Gastrocnemius medialis (tissue), 4 donors: ENCODE measurements at places on chromosomes 7 and 10. TPM values are rescaled to one million over a fixed set of nuclear protein-coding genes. Genes with fewer than 3 reads are reported as not detected.

DNA sequence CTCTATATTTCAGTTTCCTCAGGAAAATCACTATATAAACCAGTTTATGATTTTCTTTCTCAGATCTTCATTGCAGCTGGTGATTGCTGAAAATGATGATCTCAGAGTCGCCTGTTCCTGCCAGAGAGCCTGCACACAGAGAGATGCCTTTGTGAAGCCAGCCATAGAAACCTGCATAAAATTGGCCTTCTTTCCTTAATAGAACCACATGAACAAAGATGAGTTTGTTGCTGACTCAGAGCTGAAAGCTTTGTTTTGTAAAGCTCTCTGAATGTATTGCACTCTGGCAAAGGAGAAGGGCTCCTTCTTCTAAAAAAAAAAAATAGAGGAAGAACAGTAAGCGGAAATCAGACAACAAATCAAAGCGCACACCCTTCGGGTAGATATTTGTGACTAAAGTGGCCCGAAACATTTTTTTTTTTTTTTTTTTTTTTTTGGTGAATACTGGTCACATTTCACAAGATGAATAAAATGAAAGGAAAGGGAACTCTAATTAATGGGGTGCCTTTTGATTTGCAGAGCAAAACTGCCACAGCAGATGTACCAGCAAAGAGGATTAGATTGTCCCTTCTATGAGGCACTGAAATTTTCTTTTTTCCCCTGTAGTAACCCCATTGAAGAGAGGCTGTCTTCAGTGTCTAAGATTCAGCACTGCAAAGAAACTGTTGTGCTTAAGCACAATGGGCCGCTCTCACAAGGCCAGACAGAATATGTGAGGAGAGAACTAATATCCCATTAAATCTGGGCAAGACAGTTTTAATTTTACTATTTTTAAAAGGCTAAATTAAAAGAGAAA is 75.1 kb upstream of the PTPRZ1 start:
- H3K4me1 ChIP-seq, result no peaks in the 10 kb centered on the region
- no peaks in the 10 kb centered on the region for H3K36me3 ChIP-seq
- no peaks in the 10 kb centered on the region for H3K27me3 ChIP-seq
- no peak for DNase-seq

DNA sequence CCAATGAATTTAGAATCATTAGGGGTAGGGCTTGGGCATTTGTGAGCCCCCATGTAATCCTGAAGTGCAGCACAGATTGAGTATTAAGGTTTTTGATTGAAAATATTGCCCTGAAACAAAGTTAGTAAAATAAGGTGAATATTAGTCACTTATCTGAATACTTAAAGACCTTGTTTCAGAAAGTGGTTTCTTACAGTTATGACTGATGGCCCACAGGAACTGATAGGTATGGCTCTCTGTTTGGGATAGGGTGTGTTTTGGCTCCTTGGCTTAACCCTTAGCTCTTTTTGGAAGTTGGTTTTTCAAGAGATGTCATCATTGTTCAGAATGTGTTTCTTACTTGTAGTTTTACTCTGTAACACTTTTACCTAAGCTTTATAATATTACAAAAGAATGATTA is 34.8 kb downstream of the MDFIC start:
- no peaks in the 10 kb centered on the region for H3K4me1 ChIP-seq
- H3K27me3 ChIP-seq, result no peaks in the 10 kb centered on the region
- no peak overlapping the region for H3K27ac ChIP-seq
- no peak for DNase-seq

- no peaks in the 10 kb centered on the region for H3K27me3 ChIP-seq
- no peak overlapping the region for H3K27ac ChIP-seq
- peaks cover 6% of the 10 kb centered on the region for H3K4me1 ChIP-seq
- DNase-seq, result no peak
Measured at GRCh38 chr7:133742709-133743538, 384.2 kb upstream of the LRGUK start.

The PTPRZ1 gene
- not detected for total RNA-seq

DNA sequence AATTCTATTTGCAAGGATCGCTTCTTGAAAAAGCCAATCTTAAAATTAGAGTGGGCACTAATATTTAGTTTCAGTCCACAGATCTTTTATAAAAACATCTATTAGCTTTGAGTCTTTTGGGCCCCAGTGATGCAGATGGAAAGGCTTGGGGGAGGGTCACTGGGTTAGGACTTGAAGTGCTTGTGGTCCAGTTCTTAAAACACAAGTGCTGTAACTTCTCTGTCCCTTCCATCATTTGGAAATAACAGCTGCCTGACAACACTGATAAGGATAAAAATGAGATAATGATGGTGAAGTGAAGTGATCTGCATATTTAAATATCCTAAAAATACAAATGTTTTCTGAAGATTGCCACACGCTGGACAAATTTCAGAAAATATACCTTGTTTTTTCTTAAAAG is 37.1 kb upstream of the ZRANB1 start:
- no peak overlapping the region for H3K27ac ChIP-seq
- no peak for DNase-seq
- no peak overlapping the region for H3K4me3 ChIP-seq
- H3K36me3 ChIP-seq, result no peaks in the 10 kb centered on the region
- H3K4me1 ChIP-seq, result no peaks in the 10 kb centered on the region

The FKBP6 gene
- not detected for total RNA-seq

- peaks cover 61% of the 10 kb centered on the region for H3K4me1 ChIP-seq
- no peaks in the 10 kb centered on the region for H3K27me3 ChIP-seq
Measured at GRCh38 chr10:132627666-132628531, 90.3 kb downstream of the INPP5A start.

DNA sequence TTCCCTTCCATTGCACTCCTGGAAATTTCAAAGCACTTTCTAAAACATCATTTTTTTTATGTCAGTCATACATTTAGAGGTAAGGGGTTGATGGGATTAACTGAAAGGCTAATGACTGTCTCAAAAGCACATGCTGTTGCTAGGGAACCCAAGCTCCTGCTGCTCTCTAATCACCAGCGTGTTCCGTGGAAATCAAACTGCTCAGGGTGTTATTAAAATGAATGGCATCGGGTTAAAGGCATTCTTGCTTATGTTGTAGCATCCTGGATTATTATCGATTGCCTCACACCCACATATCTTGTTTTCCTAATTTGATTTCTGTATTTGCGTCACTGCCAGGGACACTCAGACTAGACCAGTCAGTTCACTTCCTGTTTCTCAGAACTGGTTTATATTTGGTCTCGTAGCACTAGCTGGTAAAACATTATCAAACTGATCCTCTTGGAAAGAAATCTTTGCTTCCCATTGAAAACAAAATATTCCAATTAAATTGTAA is 216.5 kb upstream of the MKLN1 start:
- no peaks in the 10 kb centered on the region for H3K27me3 ChIP-seq
- peaks cover 16% of the 10 kb centered on the region for H3K4me1 ChIP-seq
- H3K4me3 ChIP-seq, result peak overlapping the region; percentile 96
- H3K36me3 ChIP-seq, result no peaks in the 10 kb centered on the region

DNA sequence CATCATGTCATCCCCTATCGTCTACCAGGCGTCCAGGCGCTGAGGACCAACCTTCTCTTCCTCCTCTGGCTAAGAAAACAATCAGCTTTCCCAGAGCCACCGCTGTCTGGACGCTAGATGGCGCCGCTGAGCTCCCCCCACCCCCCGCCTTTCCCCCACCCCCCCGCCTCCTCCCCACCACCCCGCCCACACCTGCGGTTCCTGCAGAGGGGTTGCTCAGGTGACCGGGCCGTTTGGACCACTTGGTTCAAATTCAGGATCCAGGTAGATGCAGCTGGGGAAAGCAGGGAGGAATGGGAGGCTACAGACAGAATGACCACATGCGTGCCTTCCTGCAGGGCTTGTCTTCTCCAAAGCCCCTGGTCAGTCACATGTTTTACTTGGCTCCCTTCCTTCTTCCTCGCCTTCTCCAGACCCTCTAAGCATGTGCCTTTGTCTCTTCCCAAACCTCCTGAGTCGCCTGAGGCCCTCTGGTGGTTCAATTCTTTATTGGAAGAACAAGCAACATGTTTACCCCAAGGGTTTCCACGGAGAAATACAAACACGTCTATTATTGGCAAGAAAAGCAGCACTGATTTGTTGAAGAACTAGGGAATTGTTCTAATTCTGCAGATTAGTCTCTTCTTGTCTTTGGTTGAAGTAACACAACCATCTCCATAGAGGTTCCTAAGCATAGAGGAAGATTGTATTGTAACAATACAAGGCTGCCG is 24.7 kb downstream of the AOC1 start:
- no peaks in the 10 kb centered on the region for H3K4me1 ChIP-seq
- no peaks in the 10 kb centered on the region for H3K36me3 ChIP-seq
- H3K27me3 ChIP-seq, result no peaks in the 10 kb centered on the region

GRCh38 chr7:31327071-31327470 is 13.5 kb downstream of the NEUROD6 start:
- H3K4me3 ChIP-seq, result no peak overlapping the region
- DNase-seq, result no peak

DNA sequence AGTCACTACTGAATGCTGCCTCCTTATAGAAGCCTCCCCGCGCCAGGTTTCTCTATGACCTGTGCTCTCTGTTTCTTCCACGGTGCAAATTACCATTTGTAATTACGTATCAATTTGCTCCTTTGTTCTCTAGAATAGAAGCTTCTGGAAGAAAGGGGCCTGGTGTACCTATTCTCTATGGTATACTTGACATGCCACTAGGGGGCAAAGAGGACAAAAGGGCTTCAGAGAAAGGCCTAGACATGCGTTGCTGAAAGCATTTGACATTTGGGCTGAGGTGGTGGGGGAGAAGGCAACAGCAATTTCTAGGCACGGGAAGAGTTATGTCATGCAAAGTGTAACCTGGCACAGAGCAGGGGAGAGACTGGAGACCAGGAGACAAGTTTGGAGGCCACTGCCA is 148.7 kb downstream of the WDR11 start:
- no peaks in the 10 kb centered on the region for H3K4me1 ChIP-seq
- no peak overlapping the region for H3K27ac ChIP-seq
- no peaks in the 10 kb centered on the region for H3K36me3 ChIP-seq
- H3K27me3 ChIP-seq, result no peaks in the 10 kb centered on the region
- H3K4me3 ChIP-seq, result no peak overlapping the region
